ENCODE measurements at places on chromosomes 5 and 9. TPM values are rescaled to one million over a fixed set of nuclear protein-coding genes. Genes with fewer than 3 reads are reported as not detected.

GRCh38 chr9:108049671-108050494, 560.3 kb upstream of the KLF4 start:
- peak; percentile 32 for DNase-seq

GRCh38 chr9:113541019-113541900, 77.7 kb downstream of the RGS3 start:
- peak; percentile 30 for DNase-seq

GRCh38 chr5:149807176-149807575, 77.1 kb downstream of the PPARGC1B start:
- no peak for DNase-seq

GRCh38 chr5:160272264-160272663, 40.1 kb downstream of the CCNJL start:
- no peak for DNase-seq

- DNase-seq: no peak
Measured at GRCh38 chr5:103218164-103218563, 40.4 kb upstream of the MACIR start.

- no peak for DNase-seq
Measured at GRCh38 chr9:120885958-120886357, 9.0 kb upstream of the PHF19 start.

ANKDD1B gene
- polyA plus RNA-seq: 0.06 TPM

ZNF883 gene
- 1.8 TPM for polyA plus RNA-seq

SPINK7 gene
- polyA plus RNA-seq: not detected

PTGDS gene
- polyA plus RNA-seq: not detected

PAXX gene
- 23.7 TPM for polyA plus RNA-seq

PTGR1 gene
- polyA plus RNA-seq: 66.8 TPM

MYORG gene
- polyA plus RNA-seq: 7.5 TPM

IRF1 gene
- polyA plus RNA-seq: 9.0 TPM

NR2F1-AS1 gene
- 4.4 TPM for polyA plus RNA-seq

DOCK2 gene
- 0.29 TPM for polyA plus RNA-seq

All from mammary epithelial cell (primary cell).